ENCODE measurements at places on chromosomes 12 and 14. TPM values are rescaled to one million over a fixed set of nuclear protein-coding genes. Genes with fewer than 3 reads are reported as not detected.

Gene CIROP
- total RNA-seq = not detected

Gene AQP2
- not detected for total RNA-seq

Gene CCDC196
- total RNA-seq = not detected

Gene DHRS2
- 146 TPM for total RNA-seq

Measured in placental epithelial cell (primary cell).